COR-L47 (cell line): ENCODE measurements at places on chromosomes 3 and 15.

- no peak for DNase-seq
These were observed 8.0 kb downstream of the USP13 start for GRCh38 chr3:179660872-179661271.

DNA sequence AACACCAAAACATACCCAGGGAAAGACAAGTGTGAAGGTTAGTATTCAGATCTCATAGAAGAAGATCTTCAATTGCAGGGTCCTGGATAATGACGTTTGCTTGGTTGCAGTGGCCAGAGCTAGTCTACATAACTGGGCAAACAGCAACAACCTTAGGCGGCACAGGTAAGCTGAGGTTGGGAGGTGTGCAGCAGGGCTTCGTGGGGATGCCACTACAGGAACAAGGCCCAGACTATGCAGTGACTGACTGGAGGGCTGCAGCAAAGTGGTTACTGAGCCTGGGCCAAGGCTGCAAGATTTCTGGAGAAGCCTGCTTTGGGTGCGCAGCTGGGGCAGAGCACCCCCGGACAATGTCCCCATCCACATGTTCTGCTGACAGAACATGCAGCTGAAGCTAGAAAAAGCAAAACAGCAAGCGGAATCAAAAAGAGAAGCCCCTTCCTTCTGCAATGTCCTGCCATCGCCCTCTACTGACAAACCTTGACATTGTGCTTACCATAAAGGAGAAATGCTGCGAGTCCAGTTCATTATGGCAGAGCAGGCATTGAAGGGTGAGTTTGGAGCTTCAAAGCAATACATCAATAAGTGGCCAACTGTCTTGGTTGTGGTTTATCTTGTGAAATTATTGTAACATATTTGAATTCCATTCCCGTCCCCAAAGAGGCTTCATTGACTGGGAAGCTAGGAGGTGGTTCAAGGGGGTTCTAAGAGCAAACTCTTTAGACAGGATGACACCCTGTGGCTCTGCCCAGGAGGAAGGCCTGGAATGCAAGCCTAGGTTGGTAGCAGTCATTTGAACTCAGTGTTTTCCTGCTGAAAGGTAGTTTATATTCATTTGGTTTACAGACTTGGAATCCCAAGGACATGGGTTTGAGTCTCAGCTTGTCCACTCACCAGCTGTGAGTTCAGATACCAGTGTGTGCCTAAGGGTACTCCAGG lies 217.0 kb downstream of the PDCD6IP start:
- DNase-seq = no peak

GRCh38 chr3:168812234-168812633 lies 716.5 kb upstream of the GOLIM4 start:
- DNase-seq = no peak

- no peak for DNase-seq
These were observed 211.8 kb downstream of the TP63 start for GRCh38 chr3:189842681-189843602.

- DNase-seq = no peak
These were observed 32.0 kb upstream of the TCF12 start for GRCh38 chr15:56886363-56886931.

GRCh38 chr3:42851228-42851834 lies 24.3 kb downstream of the CYP8B1 start:
- DNase-seq = no peak
